NCI-H2107 (cell line): ENCODE measurements at places on chromosomes 3 and 15.

- DNase-seq: no peak
Measured at GRCh38 chr3:120399372-120399771, 50.2 kb upstream of the LRRC58 start.

DNA sequence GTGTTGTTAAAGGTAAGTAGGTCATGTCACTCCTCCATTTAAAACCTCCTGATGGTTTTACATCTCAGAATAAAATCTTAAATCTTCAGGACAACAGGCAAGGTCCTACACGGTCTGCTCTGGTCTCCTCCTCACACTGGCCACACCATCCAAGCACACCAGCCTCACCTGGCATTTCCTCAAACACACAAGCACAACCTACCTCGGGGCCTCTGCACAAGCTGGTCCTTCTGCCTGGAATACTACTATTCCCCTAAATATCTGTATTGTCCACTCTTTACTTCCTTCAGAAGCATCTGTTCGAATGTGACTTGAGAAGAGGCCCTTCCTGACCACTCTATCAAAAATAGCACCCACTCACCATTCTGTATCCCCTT is 1.8 kb downstream of the GORASP1 start:
- DNase-seq: no peak

DNA sequence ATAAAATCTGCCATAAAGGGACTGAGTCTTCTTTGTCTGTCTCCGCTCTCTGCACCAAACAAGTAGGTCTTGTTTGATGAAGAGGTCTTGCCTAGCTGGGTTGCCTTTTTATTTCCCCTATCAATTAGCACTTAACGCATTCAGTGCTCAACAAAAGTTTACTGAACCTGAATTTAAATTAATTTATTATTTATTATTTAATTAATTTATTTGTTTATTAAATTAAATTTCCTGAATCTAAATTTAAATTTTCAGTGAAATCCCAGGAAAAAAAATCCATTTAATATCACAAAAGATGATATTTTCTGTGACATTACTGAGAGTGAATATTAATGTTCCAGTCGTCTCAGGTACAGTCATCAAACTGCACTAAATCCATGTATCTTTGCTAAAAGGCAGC is 164.9 kb upstream of the AGTR1 start:
- no peak for DNase-seq

GRCh38 chr3:153973722-153974265 is 147.4 kb upstream of the ARHGEF26 start:
- DNase-seq: no peak

- no peak for DNase-seq
Measured at GRCh38 chr3:63479661-63480035, 172.8 kb upstream of the SNTN start.

- DNase-seq: no peak
Measured at GRCh38 chr3:123547881-123548519, 36.9 kb downstream of the HACD2 start.

DNA sequence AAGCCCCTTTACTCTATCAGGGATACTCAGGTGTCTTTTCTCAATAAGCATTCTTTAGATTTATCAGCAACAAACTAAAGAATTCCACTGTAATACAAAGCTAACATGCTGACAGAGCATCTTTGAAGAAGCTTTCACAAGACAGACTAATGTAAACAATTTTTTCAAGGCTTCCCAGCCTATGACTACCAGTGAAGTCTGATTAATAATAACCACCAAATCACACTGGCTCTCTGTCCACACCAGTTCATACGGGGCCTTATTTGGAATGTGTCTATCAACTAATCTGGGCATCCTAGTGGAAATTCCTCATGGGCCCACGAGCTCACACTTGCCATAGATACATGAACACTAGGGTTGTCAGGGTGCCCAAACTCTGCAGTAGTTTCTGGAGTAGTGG is 84.5 kb downstream of the EFL1 start:
- no peak for DNase-seq

DNA sequence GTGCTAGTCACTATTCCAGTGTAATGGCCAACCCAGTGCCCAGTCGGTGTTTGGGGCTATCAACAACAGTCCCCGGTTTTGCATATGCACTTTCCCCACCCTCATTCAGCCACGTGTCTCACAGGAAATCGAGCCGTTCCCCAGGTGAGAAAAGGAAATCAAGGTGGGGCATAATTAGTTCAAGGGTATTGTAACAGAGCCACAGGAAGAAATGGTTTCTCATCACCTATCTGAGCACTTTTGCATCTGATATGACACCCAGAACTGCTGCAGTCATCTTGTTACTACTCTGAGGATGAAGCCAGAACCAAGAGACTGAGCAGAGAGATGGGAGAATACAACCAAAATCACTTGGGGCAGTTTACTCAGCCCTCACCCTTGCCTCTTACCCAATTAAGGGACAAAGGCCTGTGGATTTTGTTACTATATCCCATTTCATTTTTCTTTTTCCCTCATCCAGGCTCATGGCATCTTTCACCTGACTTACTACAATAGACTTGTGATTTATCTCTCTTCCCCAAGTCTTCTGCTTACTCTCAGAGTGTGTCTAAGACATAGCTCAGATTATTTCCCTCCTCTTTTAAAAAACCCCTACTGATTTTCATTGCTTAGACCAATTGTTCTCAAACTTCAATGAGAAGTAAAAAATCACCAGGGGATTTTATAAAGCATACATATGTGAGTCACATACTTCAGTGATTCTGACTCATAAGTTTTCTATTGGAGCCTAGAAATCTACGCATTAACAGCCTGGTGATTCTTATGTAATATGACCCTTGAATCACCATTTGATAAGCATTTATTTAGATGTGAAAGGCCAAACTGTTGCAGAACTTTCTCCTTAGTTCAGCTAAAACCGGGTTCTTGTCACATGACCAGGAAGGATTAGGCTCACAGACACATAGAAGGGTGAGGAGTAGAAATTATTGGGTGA is 40.5 kb downstream of the TRAT1 start:
- no peak for DNase-seq

GRCh38 chr3:43038010-43038409 is 58.9 kb downstream of the GASK1A start:
- no peak for DNase-seq

GRCh38 chr3:2896308-2896939 is 213.8 kb downstream of the IL5RA start:
- no peak for DNase-seq

GRCh38 chr3:13792512-13793371 is 87.1 kb downstream of the WNT7A start:
- DNase-seq: no peak

DNA sequence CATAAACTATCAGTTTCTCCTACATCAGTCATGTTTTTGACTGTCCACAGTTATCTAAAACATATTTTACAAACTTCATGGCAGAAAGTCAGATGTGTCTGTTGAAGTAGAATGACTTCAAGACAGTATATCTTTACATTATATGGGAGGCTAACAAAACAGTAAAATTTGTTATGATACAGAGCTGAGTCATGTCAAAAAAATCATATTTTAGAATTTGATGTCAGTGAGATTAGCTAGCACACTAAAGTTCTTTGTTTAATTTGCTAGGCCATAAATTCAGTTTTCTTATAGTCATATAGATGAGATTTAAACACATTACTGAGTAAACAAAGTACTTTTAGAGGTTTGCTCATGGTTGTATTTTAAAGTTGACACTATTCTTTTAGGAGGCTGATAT is 80.3 kb upstream of the IGSF10 start:
- DNase-seq: no peak

DNA sequence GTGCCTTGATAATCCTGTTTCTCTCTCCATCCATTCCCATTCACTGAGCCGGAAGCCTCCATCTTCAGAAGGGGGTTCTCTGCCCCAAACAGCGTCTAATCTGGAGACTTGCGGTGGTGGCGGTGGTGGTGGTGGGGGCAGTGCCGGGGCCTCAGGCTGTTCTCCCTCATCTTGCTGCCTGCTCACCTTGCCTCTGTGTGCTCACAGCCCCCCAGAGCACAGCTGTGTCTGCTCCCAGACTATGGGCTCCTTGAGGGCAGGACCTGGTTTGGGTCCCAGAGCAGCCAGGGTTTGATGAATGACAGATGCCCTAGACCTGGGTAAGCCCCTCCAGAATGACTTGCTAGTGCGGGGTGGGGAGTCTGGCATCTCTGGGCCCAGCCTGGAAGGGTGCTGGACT is 430 bp upstream of the PSTPIP1 start:
- no peak for DNase-seq

- no peak for DNase-seq
Measured at GRCh38 chr3:14131134-14131533, 6.3 kb downstream of the TMEM43 start.

GRCh38 chr15:90106522-90107117 is 4.4 kb upstream of the IDH2 start:
- DNase-seq: no peak

DNA sequence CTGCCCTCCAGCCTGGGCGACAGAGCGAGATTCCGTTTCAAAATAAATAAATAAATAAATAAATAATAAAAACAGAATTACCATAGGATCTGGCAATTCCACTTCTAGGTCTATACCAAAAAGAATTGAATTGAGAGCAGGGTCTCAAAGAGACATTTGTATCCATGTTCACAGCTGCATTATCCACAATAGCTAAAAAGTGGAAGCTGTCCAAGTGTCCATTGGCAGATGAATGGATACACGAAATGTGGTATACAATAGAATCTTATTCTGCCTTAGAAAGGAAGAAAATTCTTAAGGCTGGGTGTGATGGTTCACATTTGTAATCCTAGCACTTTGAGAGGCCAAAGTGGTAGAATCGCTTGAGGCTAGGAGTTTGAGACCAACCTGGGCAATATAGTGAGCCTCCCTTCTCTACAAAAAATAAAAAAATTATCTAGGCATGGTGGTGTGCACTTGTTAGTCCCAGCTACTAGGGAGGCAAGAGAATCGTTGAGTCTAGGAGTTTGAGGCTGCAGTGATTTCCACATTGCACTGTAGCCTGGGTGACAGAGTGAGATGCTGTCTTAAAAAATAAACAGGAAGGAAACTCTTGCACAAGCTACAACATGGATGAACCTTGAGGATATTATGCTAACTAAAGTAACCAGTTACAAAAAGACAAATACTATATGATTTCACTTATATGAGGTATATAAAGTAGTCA is 24.2 kb downstream of the PFKFB4 start:
- no peak for DNase-seq

- DNase-seq: no peak
Measured at GRCh38 chr3:158279609-158280008, 169.7 kb downstream of the RSRC1 start.

- no peak for DNase-seq
Measured at GRCh38 chr15:81835731-81836130, 210.1 kb downstream of the MEX3B start.

DNA sequence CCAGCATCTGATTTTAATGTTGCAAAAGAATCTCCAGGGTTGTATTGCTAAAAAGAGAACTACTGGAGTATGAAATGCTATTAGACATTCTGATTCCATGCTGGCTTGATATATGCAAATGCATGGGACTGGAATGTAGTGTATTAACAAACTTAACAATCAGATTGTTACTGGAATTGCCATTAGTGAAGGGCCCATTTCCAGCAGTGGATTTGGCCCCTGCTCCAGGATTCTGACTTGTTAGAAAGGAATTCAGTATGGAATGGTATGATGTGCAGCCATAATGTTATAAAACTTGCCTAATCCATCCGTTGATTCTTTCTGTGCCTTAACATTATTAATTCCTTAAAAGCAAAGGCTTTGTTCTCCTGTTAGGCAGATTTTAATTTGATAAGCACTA is 7.9 kb downstream of the ARRDC4 start:
- no peak for DNase-seq

GRCh38 chr3:122519693-122520092 is 5.0 kb upstream of the KPNA1 start:
- DNase-seq: no peak

DNA sequence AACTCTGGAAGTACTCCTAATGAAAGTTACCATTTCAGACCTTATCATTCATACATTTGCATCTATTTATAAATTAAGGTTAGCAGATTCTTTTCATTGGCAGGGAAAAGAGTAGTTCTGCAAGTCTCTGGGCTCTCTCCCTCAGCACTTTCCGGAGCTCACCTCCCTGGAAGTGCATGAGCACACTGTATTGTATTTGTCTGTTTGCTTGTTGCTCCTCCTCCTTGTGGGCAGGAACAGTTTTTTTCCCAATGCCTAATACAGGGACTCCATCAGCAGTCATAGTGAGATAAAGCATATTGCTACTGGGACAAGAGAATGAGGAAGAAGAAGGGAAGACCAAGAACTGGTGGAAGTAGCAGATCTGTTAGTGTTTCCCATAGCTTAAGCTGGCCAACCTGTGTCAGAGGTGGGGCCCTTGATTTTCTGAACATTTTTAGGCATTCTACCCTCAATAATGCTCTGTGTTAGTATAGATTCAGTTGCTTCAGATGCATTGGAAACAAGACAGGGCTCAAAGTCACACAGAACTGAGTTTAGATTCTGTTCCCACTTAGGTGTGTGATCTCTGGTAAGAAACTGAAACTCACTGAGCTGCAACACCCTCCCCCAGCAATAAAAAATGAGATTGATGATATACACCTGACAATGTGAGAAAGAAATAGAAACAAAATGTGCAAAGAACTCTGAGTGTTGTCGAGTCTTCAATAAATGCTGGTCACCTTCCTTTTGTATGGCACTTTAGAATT is 407.8 kb downstream of the TUSC7 start:
- no peak for DNase-seq

DNA sequence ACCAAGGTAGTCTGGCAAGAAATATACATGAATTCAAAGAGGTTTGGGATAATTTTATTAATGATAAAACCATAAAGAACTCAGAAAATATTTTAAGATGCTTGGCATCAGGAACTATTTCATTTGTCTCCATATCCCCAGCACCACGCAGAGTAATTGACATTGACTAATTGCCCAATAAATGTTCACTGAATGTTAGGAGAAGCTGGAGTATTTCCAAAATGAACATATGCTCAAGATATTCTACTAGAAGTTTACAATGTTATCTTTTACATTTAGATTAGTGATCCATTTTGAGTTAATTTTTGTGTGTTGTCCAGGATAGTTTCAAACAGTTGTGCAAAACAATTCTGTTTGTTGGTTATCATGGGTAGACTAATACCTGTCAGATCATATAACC is 298.8 kb upstream of the CTDSPL start:
- DNase-seq: no peak

- DNase-seq: no peak
Measured at GRCh38 chr3:50390508-50391224, 31.3 kb upstream of the TMEM115 start.

GRCh38 chr3:60812502-60812901 is 438.8 kb downstream of the FHIT start:
- DNase-seq: no peak

- DNase-seq: no peak
Measured at GRCh38 chr3:40055956-40056355, 246.5 kb downstream of the MYRIP start.

- DNase-seq: no peak
Measured at GRCh38 chr3:42020684-42021307, 58.9 kb upstream of the ULK4 start.
